Astrocyte (in vitro differentiated cells and primary cell): ENCODE measurements at places on chromosomes 16 and 17.
A peak's percentile ranks its signal among the peaks of the same experiment; 100 is the strongest.

DNA sequence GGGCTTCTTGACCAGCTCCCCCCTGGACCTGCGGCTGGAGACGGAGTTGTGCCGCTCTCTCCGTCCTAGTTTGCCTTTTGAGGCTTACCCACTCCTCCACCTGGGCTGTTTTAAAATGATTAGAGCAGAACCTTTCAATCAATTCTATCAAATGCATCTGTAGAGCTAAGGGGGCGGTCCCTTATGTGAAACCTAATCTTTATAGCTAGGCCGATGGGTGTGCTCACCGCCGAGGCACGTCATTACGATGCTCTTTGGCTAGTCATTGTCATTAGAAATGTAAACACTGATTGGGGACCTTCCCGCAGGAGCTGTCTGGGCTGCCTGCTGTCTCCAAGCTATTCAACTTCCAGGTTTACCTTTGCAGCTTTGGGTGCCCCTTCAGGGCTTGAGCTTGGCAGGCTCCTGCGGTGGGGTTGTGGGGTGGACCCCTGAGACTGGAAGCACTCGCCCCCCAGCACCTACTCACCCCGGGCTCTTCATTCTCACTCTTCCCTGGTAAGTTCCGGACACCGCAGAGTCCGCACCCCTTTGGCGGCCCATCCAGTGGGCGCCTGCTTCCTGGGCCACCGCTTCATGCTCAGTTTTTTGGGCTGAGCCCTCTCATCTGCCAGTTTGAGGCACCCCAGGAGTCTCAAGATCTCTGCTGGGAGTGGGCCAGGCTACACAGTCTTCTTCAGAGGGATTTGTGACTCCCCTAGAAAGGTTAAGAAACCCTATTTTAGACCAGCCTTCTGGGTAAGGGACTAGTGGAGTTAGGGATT lies 20.9 kb upstream of the IL17C start:
- no peak for DNase-seq

GRCh38 chr17:72422505-72423285 lies 301.9 kb downstream of the SOX9 start:
- DNase-seq: peak; percentile 93

DNA sequence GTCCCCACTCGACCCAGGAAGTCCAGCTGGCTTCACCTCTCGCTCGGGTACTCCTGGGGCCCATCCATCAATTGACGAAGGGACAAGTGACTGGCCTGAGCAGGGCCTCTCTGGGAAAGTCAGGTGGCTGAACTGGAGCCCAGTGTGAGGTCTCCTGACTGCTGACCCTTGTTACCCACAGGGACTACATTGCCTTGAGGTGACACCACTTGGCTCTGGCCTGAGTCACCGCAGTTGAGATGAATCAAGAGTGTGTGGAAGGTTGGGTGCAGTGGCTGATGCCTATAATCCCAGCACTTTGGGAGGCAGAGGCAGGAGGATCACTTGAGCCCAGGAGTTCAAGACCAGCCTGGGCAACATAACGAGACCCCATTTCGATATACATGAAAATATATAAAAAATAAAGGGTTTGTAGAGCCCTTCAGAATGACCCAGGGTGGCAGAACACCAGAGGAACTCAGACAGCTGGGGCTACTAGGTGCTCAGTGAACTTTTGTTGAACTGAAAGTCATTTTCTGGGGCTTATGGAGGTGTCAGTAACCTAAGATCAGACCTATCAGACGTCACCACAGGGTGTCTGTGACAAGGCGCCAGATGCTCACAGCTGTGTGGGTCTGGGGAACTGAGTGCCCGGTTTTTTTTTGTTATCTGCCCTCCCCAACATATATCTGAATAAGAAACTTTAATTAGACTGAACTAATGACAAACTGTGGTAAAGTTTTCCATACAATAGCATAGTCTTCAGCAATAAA lies 14.8 kb upstream of the ZFP90 start:
- no peak for DNase-seq

DNA sequence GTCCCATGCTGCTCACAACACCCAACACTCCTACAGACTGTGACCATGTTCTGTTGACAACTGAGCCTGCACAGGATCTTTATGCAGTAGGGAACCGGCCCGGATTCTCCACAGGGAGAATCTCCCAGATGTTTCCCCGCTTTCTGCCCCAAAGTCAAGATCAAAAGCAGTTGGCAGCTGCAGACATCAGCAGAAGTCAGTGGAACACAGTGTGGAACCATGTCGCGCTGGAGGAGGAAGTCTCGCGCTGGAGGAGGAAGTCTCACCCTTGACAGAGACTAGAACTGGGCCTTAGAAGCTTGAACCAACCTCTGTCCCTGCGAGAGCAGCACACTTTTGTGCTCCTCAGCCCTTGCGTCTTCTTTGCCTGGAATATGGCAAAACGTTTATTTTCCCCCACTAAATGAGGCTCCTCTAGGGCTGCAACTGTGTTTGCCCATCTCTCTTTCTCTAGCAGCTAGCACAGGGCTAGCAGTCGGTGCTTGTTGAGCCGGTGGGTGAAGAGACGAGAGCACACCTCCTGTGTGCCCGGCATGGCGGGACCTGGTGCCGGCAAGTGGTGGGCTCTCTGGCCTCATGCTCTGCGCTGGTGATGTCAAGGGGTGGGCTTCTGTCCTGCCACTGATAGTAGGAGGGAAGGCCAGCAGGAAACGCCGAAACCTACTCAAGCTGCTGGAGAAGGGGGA lies 2.1 kb upstream of the MRC2 start:
- DNase-seq: no peak

DNA sequence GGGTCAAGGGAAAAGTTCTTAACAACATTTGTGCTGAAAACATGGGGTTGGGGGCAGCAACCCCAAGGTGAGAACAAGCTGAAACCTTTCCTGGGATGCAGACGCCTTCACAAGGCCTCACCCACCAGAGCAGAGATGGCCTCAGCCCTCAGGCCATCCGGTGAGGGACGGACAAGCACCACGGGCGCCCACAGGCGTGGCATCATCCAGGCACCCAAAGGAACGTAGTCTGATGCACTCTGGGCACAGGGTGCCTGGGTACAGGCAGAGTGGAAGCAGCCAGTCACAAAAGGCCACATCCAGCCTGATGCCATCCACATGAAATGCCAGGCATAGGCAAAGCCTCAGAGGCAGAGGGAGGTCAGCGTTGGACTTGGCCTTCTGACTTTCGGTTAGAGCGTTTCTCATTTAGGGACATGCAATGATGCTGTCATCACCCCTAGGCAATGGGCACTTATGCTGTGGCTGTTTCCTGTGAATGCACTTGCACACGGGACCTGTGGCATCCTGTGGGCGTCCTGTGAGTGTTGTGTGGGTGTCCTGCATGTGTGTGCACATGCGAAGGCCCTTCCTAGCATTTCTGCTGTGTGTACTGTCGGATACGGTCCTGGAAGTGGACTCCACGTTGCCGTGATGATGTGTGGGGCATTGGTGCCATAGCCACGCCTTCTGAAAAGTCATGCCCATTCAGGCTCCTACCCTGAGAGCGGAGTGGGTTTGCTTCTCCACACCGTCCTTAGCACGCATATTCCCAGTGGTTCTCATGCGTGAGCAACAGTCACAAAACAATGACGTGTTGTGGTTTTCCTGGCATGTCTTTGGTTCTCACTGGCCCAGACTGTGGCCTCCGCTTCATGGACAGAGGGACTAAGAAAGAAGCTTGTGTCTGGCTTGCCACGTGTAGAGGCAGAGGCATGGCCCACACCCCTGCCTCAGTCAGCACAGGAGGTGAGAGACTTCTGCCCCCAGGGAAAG lies 52.7 kb upstream of the ZNF469 start:
- DNase-seq: peak; percentile 42

DNA sequence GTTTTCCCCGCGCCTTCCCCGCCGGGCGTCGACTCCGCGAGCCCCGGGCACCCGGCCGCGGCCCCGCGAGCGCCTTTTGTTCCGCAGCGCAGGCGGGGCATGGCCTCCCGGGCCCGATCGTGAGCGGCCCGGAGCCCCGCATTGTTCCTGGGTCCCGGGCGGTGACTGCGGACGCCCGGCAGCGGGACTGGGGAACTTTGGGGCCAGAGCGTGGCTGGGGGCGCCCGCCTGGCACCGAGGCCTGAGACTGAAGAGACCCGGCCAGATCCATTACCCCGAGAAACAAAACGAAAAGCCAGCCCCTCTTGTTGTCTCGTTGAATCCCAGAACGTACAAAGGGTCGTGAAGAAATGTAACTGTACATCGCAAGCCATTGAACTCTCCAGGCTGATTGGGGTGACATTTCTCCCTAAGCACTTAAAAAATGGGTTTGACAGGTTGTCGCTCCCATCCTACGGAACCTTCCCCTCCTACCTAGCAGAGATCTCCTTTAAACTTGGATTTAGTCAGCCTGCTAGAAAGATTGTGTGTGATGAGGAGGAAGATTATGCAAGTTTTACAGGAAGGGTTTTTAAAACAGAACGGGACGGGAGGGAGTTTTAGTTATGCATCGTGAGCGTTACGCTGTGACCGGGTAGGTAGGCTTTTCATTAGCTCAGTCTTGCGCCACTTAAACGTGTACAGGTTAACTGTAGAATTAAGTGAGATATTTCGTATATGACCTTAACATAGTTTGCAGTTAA lies 825 bp downstream of the METTL9 start:
- peak; percentile 34 for DNase-seq

GRCh38 chr16:67342616-67343015 lies 16.0 kb downstream of the LRRC36 start:
- DNase-seq: no peak

GRCh38 chr16:11205754-11206581 lies 50.0 kb downstream of the SOCS1 start:
- DNase-seq: no peak

DNA sequence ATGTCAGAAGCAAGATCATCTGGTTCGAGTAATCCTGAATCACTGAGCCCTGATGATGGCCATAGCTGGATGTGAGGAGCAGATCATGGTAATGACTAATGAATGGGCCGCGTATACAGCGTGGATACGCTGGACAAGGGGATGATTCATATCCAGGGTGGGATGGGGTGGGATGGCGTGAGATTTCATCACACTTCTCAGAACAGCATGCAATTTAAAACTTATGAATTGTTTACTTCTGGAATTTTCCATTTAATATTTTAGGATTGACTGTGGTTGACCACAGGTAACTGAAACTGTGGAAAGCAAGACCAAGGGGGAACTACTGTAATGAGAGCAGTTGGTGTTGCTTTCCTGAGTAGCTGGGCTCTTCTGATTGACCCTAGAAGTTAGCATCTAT lies 225.5 kb downstream of the STX8 start:
- DNase-seq: peak; percentile 96

DNA sequence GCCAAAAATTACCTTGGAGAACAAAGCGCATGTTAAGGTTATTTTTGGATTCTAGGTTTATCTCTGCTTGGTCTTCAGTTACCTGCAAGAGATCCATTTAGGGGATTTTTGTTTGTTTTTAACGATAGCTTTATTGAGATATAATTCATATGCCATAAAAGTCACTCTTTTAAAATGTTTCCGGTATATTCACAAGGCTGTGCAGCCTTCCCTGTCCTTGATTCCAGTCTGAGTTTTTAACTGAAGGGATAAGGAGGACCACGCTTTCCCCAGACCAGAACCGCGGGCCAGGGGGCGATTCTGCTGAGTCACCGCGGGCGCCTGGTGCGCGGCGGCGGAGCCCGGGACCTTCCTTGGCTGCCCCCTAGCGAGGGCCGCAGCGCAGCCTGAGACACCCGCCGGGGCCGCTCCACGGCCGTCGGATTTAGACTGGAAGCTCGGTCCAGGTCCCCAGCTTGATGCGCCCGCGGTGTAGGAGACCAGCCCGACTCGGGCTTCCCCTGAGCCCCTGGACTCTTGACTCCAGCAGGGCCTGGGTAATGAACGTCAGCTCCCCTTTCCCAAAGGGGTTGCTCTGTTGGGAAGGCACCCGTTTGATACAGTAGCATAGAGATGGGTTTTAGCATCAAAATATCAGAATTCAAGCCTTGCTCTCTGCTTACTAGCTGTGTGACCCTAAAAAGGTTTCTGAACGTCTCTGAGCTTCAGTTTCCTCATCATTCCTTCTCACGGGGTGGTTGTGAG lies 50.0 kb upstream of the STH start:
- DNase-seq: peak; percentile 36

DNA sequence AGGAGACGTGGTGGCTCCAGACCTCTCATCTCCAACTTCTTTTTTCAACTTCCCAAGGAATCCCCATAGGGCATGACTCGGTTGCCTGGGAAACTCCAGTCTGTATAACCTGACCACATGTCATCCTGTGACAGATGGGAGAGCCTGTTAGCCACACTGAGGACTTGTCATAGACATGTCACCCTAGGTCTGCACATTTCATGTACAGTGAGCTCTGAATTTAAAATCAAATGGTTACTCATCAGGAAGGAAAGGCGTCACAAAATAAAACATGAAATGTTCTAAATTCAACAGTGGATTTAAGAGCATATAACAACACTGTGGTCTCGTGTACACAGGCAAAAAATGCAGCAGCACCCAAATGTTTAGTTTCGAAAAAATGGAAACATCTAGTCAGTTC lies 22.2 kb upstream of the ADAMTS18 start:
- peak; percentile 2 for DNase-seq
